ENCODE measurements at places on chromosomes 6 and 20.

DNA sequence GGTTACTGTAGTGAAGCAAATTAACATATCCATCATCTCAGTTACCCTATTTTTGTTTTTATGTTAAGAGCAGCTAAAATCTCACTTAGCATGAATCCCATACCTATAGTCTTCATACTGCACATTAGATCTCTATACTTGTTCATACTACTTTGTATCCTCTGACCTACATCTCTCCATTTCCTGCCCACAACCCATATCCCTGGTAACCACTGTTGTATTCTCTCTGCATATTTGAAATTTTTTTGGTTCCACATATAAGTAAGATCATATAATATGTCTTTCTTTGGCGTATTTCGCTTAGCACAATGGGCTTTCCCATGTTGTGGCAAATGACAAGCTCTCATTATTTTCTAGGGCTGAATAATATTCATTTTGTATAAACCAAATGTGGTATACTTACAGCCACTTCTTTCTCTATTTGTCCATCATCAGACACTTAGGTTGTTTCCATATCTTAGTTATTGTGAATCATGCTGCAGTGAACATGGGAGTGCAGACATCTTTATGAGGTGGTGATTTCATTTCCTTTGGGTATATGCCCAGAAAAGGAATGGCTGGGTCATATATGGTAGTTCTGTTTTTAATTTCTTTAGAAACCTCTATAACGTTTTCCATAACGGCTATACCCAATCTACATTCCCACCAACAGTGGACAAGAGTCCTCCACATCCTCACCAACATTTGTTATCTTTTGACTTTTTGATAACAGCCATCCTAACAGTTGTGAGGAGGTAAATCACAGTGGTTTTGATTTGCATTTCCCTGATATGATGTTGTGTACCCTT lies 39.8 kb downstream of the BACH2 start:
- peak; percentile 83 for DNase-seq

GRCh38 chr20:22861231-22861980 lies 173.7 kb upstream of the SSTR4 start:
- DNase-seq = peak; percentile 6

DNA sequence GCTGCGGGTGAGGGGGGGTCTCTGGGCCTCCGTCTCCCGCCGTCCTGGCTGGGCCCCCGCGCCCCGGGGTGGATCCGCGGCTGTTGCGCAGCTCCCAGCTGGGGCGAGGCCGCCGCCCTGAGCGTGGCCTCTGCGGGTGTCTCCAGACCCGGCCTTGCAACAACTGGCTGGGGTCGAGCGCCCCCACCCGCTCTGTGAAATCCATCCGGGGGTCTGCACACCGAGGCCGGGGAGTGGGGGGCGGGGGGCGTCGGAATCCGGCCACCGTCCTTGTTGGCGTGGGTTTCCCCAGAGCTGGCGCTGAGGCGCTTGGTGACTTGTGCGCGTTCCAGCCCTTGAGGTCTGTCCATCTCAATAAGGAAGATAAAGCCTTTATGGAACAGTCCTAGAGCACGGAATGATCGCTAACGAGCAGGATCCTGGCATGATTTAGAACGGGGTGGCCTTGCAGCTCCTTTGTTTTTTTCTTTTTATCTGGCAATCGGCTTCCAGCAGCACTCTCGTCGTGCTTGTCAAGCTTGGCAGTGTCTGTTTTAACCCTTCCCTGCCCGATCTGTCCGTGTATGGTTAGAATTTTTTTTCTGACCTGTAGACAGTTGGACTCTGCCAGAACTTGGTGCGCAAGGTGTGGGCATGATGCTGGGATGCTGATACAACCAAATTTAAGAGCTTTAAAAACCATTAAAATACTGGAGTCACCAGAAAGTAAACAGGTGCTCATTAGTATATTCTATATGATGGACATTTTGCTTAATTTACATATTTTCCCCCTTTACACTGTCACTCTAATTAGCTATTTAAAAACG lies 675 bp downstream of the DSTN start:
- DNase-seq = peak; percentile 66

DNA sequence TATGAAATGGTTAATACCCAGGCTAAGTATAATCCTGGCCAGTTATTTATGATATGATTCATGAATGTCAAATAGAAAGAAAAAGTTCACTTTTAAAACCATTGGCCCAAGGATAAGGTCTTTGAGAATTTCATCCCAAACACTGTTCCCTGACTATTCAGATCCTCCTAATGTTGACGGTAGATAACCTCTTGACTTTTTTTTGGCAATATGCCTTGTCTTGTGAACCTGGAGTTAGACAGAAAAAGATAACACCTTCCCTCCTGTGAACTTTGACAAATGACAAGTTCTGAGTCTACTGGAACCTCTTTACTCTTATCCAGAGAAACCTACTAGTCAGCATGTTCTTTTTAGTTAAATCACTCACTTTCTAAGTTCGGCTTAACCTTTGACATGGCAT lies 166.8 kb upstream of the PREP start:
- DNase-seq = no peak

- no peak for DNase-seq
These were observed 11.6 kb downstream of the SOX4 start for GRCh38 chr6:21605166-21605565.

GRCh38 chr6:12578751-12579150 lies 137.8 kb upstream of the PHACTR1 start:
- DNase-seq = peak; percentile 50

GRCh38 chr20:9510911-9511310 lies 3.5 kb upstream of the LAMP5 start:
- DNase-seq = no peak

- DNase-seq = peak; percentile 82
These were observed 10.7 kb upstream of the KCNK15 start for GRCh38 chr20:44734938-44735337.

DNA sequence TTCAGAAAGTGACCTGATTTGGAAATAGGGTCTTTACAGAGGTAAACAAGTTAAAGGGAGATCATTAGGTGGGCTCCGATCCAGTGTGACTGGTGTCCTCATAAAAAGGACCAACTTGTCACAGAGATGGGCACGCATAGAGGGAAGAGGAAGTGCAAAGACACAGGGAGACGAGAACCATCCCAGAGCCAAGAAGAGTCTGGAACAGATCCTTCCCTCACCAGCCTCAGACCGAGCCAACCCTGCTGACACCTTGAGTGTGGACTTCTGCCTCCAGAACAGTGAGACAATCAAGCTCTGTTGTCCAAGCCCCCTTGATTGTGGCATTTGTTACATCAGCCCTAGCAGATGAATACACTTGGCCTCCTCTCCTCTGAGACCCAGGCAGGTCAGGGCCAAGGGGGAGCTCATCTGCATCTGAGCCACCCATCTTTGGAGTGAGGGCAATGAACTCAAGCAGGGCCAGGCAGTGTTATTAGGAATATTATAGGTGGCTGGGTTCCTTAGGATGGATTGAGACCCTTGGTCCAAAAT lies 22.2 kb upstream of the SCML4 start:
- no peak for DNase-seq

- no peak for DNase-seq
These were observed 1.0 kb downstream of the NR2E1 start for GRCh38 chr6:108166664-108167448.

- no peak for DNase-seq
These were observed 40.9 kb downstream of the FAM50B start for GRCh38 chr6:3890047-3890446.

GRCh38 chr20:50208085-50208491 lies 17.5 kb downstream of the CEBPB start:
- DNase-seq = no peak

GRCh38 chr6:107458672-107459282 lies 587 bp downstream of the PDSS2 start:
- DNase-seq = peak; percentile 31

- no peak for DNase-seq
These were observed 272.1 kb upstream of the SGK1 start for GRCh38 chr6:134590004-134590403.

DNA sequence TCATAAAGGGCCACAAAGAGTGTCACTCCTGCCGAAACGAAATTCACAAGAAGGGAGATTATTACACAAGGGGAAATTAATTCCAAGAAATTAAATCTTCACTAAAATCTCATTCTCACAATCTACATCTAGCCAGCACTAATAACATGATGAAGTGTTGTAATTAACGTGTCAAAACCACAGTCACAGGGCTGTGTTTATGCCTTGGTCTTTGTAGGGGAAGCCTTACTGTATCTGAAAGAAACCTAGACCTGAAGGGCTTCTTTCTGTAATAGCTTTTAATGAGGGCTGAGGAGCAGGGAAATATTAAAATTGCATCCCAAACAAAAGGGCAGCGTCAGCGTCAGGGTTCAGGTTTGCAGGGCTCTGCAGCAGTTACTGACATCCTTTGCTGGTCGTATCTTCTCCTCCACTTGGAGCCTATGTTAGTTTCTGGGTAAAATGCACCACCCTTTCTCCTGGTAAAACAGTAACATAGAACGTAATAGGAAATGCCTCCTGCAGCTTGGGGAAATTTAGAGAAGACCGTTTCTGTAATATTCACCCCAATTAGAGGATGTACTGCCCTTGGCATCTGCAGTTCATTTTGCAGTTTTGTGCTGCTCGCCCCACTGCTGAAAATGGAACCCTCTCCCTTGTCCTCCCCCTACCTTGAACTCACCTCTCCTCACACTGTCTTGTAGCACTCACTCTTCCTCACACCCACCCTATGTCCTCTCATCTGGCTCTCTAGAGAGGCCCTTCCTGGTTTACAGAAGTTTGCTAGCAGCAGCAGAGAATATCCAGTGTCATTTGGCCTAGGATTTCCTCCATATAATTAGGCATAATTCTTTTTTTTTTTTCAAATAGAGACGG lies 109.0 kb upstream of the TRAF3IP2 start:
- DNase-seq = no peak

GRCh38 chr20:20014659-20015058 lies 2.5 kb upstream of the NAA20 start:
- DNase-seq = no peak

DNA sequence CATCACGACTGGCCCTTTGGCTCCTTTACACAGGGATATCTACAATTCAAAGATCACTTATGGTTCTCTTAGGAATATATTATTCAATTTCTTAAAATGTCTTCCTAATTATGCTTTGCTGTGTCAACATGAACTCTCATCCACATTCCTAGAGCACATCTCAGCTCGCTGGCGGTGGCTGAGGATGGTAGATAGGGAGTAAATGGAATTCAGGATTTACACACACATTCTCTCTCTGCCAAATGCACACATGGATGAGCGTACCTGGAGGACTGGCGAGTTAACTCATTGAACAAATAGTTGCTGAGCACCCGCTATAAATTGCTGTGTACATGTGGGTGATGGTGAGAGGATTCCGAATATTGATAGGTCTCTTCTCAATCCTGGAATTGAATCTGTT lies 4.8 kb upstream of the MRPS10 start:
- DNase-seq = peak; percentile 11

- DNase-seq = no peak
These were observed 90.4 kb upstream of the TMEM30A start for GRCh38 chr6:75374961-75375400.

- DNase-seq = no peak
These were observed 526.6 kb upstream of the JAG1 start for GRCh38 chr20:11200423-11200822.

DNA sequence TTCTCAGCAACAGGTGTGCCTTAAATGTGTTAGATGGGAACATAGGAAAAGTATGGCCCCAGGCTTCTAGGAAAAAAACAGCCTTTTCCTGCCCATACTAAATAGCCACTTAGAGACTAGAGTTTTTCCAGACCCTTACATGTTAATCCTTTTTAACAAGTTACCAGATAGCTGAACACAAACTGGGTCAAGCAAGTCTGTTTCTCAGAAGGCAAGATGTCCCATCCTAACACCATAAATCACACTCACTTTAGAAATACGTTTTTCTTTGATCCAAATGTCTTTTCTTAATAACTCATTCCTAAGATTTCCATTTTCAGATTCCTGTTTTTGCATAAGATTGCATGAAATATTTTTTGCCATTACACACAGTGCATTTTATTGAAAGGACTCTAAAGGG lies 241.3 kb downstream of the KCNQ5 start:
- no peak for DNase-seq

DNA sequence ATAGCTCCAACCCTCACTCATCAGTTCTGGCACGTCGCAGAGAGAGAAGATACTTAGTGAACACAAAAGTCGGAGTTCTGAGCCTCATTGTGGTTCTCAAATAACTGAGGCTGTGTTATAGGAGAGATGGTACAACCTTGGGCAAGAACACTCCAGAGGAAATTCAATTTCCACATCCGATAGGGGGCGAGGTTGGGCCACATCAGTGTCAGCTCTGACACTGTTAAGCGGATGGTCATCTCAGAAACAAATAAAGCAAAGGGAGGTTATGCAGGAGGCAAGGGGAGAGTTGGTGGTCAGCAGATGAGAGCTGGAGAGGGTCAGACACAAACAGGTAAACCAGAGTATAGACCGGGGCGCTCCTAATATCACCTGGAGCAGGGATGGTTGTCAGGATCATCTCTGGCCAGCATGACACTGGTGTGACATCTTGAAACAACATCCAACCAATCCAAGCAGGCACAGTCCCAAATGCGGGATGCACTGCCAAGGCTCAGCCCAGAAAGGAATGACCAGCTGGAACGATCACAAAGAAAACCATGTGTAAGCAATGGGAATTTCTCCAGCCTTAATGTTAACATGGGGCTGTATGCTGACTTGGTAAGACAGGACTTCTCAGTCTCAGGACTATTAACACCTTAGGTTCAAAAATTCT lies 331.8 kb downstream of the HACE1 start:
- DNase-seq = peak; percentile 62

- DNase-seq = no peak
These were observed 20.7 kb downstream of the ZKSCAN3 start for GRCh38 chr6:28370440-28370839.

DNA sequence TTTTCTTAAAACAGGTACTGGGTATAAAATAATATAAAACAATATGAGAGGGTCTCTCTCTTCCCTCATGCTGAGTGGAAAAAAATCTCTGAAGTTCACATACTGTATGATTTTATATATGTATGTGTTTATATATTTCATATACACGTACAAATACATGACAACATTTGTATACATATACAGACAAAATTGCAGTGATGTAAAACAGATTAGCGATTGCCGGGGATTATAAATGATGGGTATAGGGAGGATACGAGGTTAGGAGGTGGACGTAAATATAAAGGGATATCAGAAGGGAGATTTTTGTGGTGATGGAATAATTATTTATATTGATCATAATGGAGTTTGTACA lies 194.8 kb upstream of the PRSS16 start:
- no peak for DNase-seq

GRCh38 chr20:49853640-49854039 lies 41.0 kb downstream of the SLC9A8 start:
- DNase-seq = peak; percentile 88

DNA sequence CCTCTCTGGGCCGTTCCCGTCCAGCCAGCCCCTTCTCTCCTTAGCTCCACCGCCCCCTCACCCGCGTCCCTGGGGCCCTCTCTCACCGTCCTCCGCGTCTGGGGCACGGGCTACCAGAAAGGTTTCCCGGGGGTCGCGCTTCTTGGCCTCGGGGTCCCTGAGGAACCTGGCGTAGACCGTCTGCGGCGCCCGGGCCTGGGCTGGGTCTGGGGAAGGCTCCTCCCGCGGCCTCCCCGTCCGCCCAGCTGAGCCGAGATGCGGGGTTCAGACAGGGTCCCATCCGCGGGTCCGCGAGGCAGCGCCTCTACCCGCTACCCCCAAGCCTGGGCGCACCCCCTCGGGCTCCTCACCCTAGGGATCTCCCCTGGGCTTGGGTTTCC lies 1.1 kb downstream of the TULP1 start:
- no peak for DNase-seq

- DNase-seq = peak; percentile 80
These were observed 16.1 kb upstream of the ZNF217 start for GRCh38 chr20:53609491-53610445.

GRCh38 chr6:139988685-139989084 lies 614.2 kb upstream of the CITED2 start:
- DNase-seq = peak; percentile 44

GRCh38 chr6:148981515-148981914 lies 234.7 kb downstream of the UST start:
- peak; percentile 53 for DNase-seq
